Activated T-helper 1 cell treated with anti-CD3 and anti-CD28 coated beads, Interleukin-12 subunit alpha, Interleukin-12 subunit beta, Interleukin-2, Interleukin-4 antibody, amounts not matched to agents 30 ng/mL and 10 ng/mL and 1 ng/mL, durations not matched to agents 14 hours and 24 hours and 36 hours (primary cell): ENCODE measurements at places on chromosomes 13 and 19. TPM values are rescaled to one million over a fixed set of nuclear protein-coding genes. Genes with fewer than 3 reads are reported as not detected.
A peak's percentile ranks its signal among the peaks of the same experiment; 100 is the strongest.

DNA sequence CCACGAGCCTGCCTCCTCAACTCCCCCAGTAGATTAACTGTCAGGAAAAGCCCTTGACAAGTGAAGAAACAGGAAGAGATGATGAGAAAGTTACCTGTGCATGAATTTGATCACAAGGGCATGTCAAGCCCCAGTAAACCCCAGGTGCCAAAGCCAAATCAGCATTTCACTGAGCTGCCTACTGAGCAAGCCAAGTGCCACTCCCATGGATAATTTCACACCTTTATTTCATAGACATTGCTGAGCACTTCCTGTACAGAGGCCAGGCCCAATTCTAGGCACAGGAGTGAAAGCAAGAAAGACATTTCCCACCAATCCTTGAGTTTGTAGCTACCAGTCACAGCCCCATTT lies 2.4 kb downstream of the GADD45GIP1 start:
- DNase-seq: no peak

DNA sequence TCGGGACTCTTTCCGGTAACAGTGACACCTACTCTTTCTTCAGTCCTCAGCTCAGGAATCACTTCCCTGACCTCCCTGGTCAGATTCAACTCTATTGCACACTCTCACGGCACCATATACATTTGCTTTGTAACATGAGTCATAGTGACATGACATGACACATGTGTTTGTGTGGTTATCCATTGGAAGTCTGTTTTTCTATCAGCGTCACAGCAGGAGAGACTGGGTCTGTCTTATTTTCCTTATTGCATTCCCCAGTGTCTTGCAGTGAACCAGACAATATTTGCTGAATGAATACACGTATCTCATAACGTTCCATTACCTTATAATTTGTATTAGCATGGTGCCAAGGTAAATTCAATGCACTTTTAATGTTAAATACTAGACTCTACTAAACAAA lies 102.0 kb downstream of the DCLK1 start:
- DNase-seq: no peak

ZNF345 gene
- total RNA-seq: 3.7 and 4.4 TPM in 2 replicates

EVI5L gene
- 4.4 TPM in 2 replicates for total RNA-seq

- no peak for DNase-seq
Measured at GRCh38 chr13:95195146-95195545, 106.1 kb downstream of the ABCC4 start.

DNA sequence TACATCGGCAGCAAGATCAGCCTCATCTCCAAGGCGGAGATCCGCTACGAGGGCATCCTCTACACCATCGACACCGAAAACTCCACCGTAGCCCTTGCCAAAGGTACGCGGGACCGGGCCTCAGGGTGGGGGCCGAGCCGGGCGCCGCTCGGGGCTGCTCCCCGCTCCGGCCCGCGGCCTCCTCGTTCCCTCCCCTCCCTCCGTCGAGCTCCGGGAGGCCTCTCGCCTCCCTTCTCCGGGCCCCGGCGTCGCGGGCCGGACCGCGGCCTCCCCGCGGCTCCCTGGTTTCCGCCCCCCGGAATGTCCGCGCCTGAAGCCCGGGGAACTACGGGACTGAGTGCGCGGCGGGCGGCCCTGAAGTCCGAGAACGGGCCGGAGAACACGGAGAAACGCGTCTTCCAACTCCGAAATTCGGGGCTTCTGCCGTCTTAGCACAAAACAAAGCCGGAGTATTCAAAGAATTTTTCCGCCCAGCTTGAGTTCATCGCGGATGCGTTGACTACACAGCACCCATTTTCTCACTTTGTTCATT lies 423 bp downstream of the LSM14A start:
- peak; percentile 39 for DNase-seq

DNA sequence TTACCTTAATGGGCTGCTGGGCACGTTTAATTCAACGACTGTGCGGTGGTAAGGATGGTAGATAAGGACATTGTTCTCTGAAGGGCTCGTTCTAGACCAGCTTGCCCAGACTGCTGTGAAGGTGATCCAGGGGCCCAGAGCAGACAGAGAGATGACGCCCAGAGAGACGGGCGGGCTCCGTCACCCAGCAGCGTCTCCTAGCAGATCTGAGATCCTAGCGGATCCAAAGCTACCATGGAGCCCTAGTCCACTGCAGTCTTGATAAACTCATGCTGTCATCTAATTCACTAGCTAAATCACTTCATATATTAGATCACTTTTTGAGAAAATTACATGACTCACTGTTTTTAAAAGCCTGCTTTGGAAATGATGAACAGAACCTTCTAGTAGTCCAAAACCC lies 21.5 kb downstream of the COL4A2 start:
- no peak for DNase-seq

TMEM86B gene
- total RNA-seq: 7.7 and 8.3 TPM in 2 replicates

DNA sequence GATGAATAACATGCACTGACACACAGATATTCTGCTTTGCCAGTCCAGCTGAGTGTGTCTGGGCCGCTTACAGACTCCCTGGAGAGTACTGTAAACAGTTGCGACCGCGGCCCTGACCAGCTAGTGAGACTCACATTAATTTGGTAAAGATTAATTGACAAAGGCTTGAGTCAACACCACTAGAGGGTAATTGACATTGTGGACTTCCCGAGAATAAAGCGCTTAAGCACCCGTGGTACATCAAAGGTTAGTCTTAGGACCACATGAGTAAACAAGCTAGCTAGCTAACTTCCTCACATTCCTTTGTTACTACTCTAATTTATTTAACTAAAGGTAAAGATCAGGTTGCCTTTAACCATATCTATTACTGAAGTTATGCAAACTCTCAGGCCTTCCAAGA lies 624.4 kb upstream of the ARGLU1 start:
- DNase-seq: no peak

DNA sequence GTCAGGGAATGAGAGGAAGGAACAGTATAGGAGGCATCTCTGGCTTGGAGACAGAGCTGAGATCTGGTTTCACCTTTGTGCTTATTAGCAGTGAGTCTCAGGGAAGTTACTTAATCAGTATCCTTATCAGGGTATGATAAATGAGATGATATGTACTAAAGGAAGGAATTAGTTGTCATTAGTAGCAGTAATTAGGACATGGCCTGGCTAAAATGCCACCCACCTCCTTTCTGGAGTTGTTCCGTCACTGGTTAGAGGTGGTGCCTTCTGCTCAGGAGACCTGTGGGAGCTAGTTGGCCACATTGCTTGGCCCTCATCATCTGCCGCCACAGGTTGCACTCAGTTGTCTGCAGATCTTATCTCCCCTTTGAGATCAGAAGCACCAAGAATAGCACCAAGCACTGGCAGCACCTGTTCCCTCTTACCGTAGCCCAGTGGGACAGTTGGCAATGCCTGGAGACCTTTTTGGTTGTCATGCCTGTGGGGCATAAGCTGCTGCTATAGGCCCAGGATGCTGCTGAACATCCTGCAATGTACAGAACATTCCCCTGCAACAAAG lies 4.7 kb downstream of the GPATCH1 start:
- DNase-seq: no peak

- no peak for DNase-seq
Measured at GRCh38 chr13:52109116-52109670, 19.7 kb downstream of the NEK5 start.

AP2S1 gene
- 96.4 and 98.1 TPM in 2 replicates for total RNA-seq

DNA sequence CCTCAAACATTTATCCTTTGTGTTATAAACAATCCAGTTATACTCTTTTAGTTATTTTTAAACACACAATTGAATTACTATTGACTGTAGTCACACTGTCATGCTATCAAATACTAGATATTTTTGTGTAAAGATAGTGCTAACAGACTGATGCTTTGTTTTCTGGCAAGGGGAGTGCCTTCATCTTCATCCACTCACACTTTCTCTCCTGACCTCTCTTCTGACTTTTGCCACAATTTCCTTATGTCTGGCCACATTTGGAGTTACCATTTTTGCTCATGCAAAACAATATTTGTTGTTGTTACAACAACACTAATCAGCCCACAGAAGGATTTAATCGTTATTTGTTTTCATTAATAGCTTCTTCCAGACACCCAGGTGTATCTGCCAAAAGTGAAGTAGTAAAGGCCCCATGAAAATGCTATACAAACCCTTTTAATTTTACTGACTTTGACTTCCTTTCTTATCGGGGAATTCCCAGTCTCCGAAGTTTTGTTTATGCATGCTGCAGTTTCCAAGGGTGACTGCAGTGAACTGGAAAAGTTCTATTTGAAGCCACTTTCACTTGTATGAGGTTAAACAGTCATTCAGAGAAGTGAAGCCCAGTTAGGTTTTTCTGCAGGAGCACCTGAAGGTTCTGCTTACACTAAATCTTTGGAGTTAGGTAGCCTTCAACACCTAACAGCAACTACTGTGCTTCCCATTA lies 66.1 kb upstream of the FRY start:
- DNase-seq: no peak

FLT3 gene
- not detected in 2 replicates for total RNA-seq

DNA sequence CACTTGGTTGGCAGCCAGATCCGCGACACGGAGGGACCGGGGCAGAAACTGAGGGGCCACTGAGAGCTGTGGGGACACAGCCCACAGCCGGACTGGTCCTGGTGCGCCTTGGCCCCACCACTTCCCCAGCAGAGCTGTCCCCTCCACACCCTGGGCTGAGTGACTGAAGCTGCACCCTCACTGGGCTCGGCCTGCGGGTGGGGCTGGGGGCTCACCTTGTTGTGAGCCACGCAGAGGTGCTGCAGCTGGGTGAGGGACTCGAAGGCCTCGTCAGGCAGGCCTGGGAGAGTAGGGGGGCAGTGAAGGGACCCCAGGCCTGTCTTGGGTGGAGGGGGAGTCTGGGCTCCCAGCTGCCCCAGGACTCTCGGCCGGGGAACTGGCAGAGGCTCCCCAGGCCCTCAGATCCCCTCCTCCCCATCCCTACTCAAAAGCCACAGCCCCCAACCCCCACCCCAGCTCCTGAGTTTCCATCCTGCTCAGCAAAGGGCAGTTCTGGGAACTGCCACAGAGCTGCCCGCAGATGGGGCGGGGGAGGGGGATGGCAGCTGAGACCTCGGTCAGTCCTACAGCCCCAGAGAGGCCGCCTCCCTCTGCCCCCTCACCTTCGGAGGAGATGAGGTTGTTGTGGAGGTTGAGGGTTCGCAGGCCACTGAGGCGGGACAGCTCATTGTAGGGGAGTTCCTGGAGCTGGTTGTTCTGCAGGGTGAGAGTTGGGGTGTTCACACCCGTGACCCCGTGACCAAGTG lies 2.3 kb downstream of the PODNL1 start:
- no peak for DNase-seq

DNA sequence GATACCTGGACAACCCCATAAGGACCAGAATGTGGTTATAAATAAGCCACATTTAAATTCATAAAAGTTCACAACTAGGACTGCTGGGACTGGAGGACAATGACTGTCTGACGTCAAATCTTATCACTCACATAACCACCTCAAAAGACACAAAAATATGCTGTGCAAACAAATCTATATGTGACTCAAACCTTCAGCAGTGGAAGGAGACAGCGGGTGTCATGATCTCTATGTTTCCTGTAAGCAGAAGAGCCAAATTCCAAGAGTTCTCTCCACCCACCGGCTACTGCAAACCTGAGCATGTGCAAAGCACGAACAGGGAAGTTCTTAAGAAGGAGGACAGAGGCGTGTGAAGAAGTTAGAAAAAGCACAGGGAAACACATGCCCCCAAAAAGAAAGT lies 113.2 kb downstream of the MYCBP2 start:
- DNase-seq: no peak

DNA sequence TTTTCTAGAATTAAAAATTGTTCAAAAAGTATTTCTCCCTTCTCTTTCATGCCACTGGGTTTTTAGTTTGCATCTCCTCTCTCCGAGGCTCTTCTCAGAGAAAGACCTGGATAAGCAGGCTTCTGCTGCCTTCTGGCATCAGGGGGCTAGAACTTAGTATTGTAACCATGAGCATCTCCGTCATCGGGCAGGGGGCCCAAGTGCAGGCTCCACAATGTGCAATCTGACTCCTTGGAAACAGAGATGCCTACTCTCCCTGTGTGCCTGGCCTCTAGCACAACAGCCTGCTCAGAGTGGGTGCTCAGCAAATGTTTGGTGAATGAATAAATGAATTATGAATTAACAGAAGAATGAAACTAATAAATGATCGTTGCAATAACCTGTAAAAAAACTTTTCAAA lies 45.6 kb upstream of the MTIF3 start:
- no peak for DNase-seq

ZNF69 gene
- 0.16 and 0.29 TPM in 2 replicates for total RNA-seq

LILRB5 gene
- not detected in 2 replicates for total RNA-seq

DNA sequence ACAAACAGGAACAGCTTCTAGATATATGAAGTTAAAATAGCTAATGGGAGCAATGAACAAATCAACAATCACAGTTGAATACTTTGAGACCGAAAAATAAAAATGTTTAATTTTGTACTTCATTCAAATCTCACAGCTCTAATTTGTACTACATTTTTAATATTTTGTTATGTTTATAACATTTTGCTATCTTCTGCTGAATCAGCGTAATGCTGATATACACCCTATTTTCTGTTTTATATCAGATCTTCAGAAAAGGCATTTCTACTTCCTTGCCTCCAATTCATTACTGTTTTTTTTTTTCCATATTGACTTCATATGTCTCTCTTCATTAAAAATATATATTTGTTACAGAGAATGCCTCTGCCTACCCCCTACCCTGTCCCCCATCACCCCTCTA lies 27.9 kb upstream of the GPR183 start:
- no peak for DNase-seq

CEACAM4 gene
- not detected in 2 replicates for total RNA-seq

DNA sequence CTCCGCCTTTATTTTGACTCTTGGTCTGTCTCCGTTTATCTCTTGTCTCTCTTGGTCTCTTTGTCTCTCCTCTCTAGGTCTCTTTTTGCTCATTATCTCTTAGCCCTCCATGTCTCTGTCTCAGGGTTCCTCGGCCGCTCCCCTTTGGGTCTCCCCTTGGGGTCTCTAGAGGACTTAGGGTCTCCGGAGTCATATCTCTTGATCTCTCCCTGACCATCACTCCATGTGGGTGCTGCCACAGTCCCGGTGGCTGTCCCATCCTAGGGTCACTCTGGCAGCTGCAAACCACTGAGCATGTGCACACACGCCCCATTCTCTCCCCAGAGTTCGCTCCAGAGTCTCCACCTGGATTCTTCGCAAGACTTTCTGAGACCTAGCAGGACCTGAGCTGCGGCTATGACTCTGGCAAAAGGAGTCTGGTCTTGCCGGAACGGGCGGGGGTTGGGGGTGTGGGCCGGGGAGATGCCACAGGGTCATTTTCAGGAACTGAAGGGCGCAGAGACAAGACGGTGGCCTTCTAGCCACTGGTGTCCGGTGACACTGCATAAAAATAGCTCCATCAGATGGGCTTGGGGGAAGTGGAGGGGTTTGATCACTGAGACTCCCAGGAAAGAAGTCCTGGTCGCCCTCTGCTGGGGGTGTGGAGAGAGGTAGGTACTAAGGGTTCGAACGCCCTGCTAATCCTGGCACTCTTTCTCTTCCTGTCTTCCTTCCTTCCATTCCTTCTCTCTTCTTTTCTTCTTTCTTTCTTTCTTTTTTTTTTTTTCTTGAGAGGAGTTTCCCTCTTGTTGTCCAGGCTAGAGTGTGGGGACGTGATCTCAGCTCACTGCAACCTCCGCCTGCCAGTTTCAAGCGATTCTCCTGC lies 1.2 kb upstream of the KCNA7 start:
- no peak for DNase-seq

DNA sequence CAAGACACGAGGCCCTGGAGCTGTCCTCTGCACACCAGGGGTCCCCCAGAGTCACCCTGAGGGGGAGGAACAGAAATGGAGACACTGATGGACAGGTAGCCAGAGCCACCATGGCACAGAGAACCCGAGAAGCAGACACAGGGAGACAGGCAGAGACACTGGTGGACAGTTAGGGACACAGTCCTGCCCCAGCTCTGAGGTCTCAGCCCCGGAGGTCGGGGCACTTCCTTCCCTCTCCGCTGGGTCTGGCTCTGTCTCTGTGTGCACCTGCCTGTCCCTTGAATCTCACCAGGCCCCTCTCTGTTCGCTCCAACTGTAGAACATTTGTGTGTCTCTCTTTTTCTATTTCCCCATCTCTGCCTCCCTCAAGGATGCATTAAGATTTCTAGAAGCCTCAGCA lies 4.6 kb downstream of the KLK14 start:
- no peak for DNase-seq
